NCI-H1930 (cell line): ENCODE measurements at places on chromosomes 3 and 15.

GRCh38 chr15:35440265-35440664, 105.7 kb downstream of the DPH6 start:
- DNase-seq = no peak

- DNase-seq = no peak
These were observed 209.7 kb downstream of the WDR72 start for GRCh38 chr15:53549697-53550305.

DNA sequence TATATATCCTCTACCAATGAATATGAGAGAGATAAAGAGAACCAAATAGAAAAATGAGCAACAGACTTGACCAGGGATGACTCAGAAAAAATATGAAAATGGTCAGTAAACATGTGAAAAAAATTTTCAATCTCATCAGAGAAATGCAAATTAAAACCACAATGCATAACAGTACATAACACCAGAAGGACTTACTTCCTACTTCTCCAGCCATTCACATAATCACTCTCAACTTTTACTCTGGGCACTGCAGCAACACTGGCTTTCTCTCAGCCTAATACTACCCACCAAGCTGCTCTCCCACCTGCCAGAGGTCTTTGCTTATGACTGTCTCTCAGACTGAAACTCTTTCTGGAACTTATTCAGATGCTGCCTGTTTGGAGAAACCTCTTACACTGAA, 49.4 kb downstream of the DPH6 start:
- DNase-seq = no peak

DNA sequence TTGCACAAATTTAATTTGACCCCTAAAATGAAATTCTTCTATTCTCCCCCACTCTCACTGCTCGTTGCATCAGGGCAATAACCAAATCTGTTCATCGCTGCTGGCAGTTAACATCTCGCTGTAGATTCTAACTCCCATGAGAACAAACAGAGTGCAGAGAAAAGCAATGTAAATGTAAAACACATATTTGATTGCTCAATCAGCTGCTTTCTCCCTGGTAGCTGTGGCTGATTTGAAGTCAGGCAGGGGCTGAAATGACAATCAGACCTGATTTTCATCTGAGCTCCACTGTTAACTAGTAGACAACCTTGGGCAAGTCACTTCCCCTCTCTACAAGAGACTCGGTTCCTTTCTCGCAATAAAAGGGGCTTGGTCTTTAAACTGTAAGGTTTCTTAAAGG, 119.8 kb upstream of the CPNE4 start:
- no peak for DNase-seq

- DNase-seq = no peak
These were observed 45.1 kb downstream of the NR1I2 start for GRCh38 chr3:119826711-119827608.
